ENCODE measurements at places on chromosomes 5 and 9.

DNA sequence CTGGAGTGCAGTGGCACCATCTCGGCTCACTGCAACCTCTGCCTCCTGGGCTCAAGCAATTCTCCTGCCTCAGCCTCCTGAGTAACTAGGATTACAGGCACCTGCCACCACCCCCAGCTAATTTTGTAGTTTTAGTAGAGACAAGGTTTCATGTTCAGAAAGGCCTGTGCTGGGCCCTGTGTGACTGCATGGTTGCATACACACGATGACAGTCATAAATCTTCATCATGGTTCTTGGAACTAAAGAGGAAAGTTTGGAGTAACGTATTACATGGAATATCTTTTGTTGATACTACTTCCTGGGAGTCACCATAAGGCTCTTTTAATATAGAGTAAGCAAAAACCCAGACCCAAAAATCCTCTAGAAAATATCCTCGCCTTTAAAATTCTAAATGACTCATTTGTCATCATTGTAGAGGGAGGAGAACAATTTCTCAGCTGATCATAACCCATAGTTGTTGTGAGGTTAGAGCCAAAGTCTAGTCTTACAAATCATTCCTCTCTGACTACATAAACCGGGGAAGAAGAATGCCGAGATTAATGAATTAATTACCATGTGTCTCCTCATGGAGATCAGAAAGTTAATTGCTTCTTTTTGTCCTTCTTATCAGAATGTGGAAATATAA is 47.0 kb downstream of the KLF9 start:
- no peak for DNase-seq

DNA sequence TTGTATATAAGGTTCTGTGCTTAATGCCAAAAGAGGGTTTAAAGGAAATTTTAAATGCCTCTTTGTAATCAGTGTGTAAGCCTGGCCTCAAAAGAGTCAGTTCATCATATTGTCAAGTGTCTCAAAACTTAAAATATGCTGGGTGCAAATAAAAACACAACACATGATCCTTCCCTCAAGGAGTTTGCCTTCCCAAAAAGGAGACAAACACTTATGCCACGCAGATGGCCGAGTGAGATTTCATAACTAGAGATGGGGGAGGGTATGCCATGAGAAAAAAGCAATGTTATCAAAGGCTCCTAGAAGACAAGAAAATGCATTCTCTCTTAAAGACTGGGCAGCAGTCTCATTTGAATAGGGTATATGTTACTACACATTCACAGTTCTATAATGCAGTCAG is 55.2 kb downstream of the FBXO38 start:
- DNase-seq, result no peak

DNA sequence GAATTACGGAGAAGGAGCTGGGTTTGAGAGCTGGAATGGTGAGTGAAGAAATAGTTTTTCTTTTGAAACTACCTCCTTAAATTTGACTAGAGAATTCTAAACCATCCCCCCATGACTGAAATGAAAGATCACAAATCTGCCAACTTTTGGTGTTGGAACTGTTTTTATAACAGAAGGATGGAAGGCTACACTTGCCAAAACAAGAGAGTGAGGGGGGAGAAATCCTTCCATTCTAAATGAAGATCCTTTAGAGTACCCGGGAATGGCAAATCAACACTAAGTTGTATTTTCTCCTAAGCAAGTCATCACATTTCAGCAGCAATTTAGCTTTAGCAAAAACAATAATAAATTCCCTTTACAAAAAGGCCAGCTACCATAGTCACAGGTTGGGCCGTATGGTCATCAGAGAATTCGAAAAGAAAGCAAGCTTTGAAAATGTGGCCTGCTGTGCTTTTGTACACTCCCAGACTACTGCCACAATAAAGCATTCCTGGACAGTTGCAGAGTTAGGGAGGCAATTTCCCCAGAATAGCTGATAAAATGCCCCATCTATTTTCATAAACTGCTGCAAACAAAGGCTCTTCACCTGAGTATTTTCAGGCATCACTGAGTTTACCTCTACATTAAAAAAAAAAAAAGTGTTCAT is 25.0 kb upstream of the FREM1 start:
- no peak for DNase-seq

GRCh38 chr9:75930730-75931321 is 40.4 kb downstream of the PCSK5 start:
- no peak for DNase-seq

DNA sequence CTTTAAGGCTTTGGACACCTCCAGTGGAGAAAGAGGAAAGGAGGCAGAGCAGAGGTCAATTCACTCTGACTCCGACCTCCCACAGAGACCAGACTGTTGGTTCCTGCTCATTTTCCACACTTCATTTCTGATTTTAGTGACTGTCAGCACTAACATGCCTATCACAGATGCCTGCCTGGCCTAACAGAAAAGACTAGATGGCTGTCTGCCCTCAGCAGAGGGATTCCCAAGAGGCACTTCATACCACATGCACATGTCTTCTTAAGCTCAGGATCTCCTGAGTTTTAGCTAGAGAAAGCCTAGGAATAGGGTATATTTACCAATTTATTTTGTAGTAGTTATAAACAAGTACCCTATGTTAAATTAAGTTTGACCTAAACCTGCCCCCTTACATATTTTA is 336.0 kb downstream of the ENC1 start:
- no peak for DNase-seq

DNA sequence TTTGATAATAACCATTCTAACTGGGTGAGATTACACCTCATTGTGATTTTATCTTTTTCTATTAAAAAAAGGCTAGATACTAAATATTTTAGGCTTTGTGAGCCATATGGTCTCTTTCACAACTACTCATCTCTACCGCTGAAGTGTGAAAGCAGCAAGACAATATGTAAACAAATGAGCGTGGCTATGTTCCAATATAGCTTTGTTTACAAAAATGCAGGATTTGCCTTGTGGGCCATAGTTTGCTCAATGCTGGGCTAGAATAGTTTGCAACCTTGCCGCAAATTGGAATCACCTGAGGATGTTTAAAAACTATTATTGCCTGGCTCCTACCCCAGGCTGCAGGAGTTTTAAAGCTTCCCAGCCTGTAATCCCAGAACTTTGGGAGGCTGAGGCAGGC is 10.2 kb upstream of the GPR150 start:
- DNase-seq, result no peak

DNA sequence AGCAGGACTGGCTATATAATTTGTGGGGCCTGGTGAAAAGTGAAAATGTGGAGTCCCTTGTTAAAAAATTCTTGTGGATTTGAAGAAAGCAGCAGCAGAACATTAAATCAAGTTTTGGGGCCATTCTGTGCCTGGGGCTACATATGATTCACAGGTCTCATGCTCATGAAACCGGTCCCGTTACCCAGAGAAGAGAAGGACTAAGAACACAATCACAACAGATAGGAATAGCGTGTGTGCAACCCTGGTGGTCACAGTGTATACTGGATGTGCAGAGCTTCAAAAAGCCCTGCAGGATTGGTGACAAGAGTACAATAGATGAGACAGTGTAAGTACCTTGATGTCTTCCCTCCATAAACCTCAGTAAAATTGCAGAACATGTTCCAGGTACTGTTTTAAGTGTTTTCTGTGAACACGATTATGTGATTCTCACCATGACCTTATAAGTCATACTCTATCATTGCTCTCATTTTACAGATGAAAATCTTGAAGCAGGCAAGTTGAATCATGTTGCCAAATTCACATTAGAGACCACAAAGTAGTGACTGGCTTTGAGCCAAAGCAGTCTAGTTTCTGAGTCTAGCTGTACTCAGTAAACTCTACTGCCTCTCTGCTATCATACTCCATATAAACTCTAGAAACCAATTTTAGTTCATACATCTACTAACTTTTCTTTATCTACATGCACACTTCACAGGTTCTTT is 636.5 kb downstream of the TAF11L14 start:
- DNase-seq, result no peak

- DNase-seq, result no peak
Measured at GRCh38 chr9:80407220-80407619, 835.5 kb downstream of the TLE4 start.

DNA sequence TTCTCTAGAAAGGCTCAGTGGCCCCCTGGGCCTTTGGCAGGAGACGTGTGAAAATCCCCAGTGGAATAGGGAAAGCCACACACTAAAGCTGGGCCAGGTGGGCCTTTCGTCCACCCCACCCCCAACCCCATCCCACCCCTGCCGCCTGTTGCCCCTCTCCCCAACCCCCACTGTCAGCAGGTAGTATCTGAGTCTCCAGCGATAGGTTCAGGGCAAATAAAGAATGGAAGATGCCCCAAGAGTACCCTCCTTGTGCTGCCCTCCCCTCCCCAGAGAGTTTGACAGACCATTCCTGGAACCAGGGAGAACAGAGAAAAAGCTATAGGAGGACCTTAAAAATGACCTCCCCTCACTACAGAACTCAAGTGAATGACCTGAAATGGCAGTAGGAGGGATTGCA is 36.7 kb upstream of the UBE2D2 start:
- DNase-seq, result no peak

DNA sequence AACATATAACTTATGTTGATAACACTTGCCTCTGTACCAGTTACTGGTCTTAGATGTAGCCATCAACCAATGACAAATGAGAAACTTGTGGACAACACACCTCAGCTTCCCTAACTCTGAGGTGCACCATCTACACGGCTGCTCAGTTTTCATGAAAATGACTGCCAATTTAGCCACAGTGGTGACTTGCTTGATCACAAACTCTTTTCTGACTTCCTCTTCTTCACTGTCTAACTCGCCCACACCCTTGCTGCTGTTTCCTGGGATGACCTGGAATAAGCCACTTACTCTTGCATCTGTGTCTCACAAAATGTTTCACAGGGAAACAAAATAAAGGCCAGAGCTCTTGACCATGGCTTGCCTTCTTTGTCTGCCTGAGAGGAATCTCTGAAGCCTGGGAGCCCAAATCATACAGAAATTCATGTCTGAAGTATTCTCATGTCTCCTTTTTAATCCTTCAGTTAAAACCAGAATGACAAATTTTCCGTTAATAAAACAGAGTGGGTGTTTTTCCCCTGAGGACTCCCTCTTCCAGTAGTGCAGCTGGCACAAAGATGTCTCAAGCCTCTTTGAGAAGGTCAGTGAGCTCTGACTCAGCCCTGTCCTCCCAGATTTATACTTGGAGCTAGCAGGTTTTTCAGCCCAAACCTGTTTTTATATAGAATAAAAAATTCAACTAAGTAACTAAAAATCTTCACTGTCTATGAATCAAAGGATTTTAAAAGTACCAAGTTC is 126.5 kb upstream of the PAM start:
- no peak for DNase-seq

DNA sequence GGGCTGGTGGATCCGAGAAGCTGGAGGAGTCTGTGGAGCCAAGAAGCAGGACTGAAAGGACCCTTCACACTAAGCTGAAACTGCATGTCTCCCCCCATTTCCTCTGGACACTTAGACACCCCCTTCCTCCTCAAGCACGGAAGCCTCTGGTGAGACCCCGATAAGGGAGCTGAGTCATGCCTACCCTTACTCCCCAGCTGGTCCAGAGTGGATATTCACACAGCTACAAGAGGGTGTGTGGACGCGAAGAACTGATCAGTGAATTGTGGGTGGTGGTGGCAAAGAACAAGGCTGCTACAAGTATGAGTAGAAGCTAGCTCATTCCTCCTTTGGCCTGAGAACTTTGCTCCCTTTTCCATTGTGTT is 4.3 kb downstream of the TLN1 start:
- DNase-seq, result no peak

DNA sequence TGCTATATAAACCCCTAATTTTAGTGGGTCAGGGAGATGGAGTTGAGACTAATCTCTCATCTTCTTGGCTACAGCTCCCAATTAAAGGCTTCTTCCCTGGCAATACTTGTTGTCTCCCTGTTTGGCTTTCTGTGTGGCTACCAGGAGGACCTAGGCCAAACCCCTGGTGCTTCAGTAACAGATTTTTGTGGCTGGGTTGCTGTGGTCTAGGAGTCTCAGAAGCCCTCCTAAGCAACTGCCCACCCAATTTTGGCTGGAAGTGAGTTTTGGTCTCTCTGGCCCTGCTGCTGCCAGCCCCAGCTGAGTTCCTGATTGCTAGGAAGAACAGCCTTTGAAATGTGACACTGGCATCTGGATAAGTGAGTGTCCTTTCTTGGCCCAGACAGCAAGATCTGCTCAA is 9.8 kb downstream of the RIGI start:
- no peak for DNase-seq

- DNase-seq, result no peak
Measured at GRCh38 chr5:170986598-170986997, 124.8 kb downstream of the RANBP17 start.

GRCh38 chr5:72436796-72437471 is 70.3 kb downstream of the ZNF366 start:
- no peak for DNase-seq

DNA sequence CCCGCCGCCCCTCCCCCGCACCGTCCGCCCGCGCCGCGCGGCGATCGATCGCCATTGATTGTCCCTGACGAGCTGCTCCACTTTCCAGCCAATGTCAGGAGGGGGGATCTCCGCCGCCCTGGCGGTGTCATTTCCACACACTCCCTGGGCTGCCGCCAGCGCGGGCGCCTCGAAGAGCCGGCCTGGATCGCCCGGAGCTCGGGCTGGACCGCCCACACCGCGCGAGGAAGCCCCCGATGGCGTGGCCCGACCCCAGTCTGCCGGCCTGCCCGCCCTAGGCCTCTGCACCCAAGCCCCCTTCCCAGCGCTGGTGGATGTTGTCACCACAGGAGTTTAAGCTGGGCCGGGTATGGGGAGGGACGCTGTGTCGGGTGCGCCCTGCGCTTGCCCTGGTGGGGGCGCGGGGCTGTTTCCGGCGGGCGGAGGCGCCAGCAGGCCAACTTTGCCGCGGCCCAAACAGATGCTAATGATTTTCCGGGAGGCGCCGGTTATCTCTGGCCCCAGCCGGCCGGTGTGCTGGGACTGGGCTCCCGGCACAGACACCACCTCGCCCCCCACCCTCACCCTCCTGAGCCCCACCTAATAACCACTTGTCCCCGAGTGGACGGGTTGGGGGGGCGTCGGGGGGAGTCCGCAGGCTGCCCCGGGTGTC is 10.6 kb upstream of the CXXC5 start:
- DNase-seq, result peak; percentile 25

- DNase-seq, result no peak
Measured at GRCh38 chr5:132074772-132075718, 1.5 kb downstream of the CSF2 start.

DNA sequence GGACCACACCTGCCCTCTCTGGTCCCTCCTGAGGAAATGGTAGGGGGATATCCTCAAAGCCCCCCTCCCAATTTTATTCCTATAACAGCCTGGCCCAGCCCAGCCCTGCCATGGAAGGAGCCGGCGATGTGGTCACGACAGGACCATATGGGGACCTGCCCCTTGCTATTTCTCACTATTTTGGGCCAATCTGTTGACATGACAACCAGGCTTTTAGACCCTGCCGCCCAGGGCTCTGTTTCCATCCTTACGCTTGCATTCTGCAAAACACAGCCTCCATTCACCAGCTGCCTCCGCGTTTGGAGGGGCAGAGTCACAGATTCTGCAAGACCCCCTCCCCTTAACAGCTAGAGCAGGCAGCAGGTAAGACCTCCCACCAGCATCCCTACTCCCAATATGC is 112.2 kb downstream of the GABBR2 start:
- no peak for DNase-seq

DNA sequence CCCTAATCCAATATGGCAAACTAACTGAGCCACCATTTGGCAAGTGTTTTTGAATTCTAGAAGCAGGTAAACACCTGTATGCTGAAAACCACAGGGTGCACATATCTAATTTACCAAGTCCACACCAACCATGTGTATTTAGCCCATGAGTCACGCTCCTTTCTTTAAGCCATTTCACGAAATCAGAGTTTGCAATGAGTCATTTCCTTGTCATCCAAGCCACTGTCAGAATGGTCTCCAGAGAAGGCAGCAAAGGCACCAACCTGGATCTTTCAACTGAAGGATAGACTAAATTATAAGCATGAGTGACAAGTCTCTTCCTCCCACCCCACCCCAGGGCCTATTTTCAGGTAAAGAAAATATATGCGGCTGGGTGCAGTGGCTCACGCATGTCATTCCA is 110.0 kb downstream of the PAX5 start:
- DNase-seq, result no peak
